Mesenteric fat pad (tissue), 1 donor: ENCODE measurements at places on chromosomes 12 and 14.

GRCh38 chr14:68569970-68570409, 222.9 kb downstream of the ZFP36L1 start:
- no peak for DNase-seq

GRCh38 chr14:77746064-77746702, 14.8 kb downstream of the SNW1 start:
- no peak for DNase-seq

GRCh38 chr14:91392623-91393303, 24.9 kb downstream of the CCDC88C start:
- DNase-seq = no peak

DNA sequence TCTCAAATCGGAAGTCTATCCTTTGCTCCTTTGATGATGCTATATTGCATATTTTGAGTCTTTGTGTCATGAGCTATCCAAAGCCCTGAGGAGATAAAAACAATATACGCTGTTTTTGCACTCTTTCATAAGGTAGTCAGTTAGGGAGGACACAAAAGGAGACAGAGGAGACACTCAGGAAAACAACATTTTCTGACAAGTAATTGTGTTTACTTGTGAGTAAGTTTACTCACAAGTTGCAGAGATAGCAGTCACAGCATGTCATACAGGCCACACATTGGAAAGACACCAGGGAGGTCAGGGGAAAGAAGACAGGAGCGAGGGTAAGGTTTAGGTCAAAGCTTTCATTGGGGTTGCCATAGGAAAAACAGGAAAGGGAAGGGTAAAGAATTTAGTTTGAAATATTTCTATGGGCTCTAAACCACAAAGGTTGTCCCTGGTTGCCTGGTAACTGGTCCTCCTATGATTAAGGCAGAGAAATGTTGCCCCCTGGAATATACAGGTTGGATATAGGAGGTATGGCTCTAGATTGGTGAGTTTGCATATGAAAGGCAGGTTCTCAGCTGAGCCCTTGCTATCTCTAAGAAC, 7.4 kb upstream of the GABARAPL1 start:
- DNase-seq = no peak

GRCh38 chr12:80291108-80291754, 152.8 kb upstream of the PTPRQ start:
- no peak for DNase-seq

DNA sequence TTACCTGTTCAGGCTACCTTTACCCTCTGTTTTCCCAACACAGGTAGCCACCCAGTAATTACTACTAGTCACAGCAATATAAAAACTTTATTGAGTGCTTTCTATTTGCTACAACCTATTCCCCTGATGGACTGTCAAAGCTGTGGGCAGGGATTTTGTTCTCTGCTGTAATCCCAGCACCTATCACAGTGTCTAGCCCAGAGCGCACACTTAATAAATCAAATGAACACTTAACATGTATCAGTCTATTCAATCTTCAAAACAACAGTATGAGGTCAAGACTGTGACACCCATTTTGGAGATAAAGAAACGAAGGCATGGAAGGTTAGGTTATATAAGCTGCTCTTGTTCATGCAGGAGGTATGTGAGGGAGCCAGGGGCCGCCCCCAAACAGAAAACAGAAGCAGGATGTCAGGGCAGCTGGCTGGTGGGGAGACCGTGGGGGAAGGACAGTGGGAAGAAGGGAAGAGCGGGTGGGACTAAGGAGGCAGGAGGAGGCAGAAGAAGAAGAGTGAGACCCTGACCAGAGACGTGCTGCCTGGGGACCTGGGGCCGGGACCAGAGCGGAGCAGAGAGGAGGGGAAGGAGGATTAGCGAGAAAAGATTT, 1.7 kb downstream of the TNFRSF1A start:
- no peak for DNase-seq

GRCh38 chr14:100891501-100892445, 11.7 kb downstream of the RTL1 start:
- DNase-seq = peak; percentile 73

- DNase-seq = no peak
Observed at GRCh38 chr14:43438056-43438455, 1069.0 kb downstream of the FSCB start.

DNA sequence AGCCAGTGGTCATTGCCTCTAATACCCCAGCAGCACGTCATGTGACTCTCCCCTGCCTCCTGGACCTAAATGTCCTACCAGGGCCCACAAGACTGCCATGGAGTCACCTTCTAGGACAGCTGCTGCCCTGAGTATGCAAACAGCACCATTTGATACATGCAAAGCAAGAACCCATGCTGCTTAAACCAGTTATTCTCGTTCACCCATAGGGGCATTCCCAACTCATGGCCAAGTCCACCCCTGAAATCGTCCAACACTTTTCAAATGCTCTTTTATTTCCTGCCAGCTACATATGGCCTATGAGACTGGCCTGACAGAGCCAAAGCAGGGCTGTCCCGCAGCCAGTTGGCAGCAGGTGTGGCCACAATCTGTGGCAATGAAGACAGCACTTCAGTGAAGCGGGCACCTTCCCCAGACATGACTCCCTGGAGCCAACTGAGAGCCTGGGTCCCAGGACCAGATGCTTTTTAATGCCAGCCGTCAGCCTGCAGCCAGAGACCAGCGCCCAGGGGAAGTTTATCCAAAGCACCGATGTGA, 99.9 kb downstream of the BCAT1 start:
- no peak for DNase-seq

DNA sequence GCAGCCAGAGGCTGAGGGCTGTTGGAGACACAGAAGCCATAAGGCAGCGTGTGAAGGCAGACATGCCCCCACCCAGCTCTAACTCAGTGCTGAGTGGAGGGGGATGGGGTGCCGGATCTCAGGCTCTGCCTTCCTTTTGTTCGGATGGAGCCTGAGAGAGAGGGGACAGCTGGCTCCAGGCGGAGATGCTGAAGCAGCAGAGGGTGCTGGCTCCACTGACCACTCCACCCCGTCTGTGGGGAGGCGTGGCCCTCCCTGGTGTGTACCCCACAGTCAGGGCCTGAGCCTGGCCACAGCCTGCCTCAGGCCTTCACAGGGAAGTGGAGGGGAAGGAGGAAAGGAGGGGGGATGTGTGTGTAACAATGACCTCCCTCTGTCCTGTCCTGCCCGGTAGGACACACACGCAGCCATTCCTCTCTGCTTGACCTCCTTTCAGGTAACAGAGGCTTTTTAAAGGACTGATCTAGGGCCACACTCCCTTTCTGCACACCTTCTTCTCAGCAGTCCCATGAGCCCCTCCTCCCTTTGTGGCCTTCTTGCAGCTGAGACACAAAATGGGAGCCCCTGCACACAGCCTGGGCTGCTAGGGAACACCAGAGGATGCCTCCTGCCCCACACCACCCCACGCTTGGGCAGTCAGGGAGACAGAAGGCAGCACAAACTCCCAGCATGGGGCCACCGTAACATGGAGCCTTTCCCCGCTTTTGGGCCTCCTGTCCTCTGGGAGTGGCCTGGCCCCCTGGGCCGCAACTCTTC, 9.6 kb upstream of the ENDOU start:
- no peak for DNase-seq

DNA sequence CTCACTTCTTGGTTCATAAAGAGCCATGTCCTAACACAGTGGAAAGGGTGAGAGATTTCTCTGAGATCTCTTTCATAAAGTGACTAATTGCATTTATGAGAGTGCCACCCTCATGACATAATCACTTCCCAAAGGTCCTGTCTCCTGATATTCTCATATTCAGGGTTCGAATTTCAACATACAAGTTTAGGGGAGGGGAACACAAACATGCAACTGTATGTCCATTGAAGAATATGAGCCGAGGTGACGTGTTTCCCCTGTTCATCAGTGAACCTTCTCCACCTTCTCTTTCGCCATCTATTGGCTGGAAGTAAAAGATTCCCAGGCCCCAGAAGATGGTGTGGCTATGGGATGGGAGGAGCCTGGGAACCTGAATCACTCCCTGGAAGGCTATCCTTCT, 354.2 kb upstream of the ATP2B1 start:
- no peak for DNase-seq

DNA sequence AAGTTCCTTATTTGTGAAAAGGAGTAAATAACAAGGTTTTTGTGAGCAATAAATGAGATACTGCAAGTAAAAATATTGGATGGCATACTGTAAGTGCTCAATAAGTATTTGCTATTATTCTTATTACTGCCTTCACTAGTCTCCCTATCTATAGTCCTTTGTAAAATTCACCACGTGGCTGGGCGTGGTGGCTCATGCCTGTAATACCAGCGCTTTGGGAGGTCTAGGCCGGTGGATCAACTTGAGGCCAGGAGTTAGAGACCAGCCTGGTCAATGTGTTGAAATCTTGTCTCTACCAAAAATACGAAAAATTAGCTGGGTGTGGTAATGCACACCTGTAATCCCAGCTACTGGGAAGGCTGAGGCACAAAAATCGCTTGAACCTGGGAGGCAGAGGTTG, 18.6 kb upstream of the CALM1 start:
- DNase-seq = no peak

- DNase-seq = no peak
Observed at GRCh38 chr12:61414470-61414869, 845.7 kb upstream of the USP15 start.

DNA sequence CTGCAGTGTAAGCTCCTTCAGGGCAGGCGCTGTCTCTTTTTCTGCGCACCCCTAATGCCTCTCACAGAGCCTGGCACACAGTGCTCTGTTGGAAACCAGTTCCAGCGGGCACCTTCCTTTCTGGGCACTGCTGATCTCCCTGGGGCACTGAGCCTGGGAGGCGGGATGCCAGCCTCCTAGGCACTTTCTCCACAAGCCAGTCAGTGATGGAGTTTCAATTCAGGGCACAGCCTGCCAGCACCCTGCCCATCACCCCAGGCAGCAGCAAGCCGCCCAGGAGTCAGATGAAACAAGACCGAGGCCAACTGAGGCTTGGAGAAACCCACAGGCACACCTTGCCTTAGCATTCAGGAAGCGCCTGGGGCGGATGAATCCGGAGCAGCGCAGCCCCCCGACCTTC, 5.7 kb upstream of the CTDSP2 start:
- DNase-seq = no peak

GRCh38 chr12:124397807-124398577, 103.1 kb downstream of the RFLNA start:
- no peak for DNase-seq

DNA sequence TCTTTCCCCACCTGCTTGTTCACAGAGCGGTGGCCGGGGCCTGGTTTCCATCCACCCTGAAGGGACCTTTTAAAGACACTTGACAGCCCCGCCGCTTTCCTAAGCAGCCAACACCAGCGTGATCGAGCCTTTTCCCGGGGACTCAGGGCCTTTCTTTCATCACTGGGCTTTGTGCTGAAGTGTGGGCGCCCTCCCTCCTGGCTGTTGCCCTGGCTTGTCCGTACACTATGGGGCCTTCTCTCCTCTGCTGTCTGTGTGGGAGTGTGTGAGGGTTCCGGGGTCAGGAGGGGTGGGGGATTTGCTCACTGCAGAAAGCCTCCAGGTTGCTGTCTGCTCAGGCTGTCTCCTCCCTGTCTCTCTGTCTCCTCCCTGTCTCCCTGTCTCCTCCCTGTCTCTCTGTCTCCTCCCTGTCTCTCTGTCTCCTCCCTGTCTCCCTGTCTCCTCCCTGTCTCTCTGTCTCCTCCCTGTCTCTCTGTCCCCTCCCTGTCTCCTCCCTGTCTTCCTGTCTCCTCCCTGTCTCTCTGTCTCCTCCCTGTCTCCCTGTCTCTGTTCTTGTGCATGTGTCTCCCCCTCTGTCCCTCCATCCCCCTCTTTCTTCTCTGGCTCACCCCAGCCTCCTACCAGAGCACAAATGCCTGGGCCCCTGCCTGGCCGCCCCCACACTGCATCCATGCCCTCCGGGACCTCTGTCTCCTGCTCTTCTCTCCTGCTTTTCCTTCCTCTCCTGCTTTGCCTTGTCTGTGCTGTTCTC, 64.7 kb downstream of the CCDC92 start:
- no peak for DNase-seq

DNA sequence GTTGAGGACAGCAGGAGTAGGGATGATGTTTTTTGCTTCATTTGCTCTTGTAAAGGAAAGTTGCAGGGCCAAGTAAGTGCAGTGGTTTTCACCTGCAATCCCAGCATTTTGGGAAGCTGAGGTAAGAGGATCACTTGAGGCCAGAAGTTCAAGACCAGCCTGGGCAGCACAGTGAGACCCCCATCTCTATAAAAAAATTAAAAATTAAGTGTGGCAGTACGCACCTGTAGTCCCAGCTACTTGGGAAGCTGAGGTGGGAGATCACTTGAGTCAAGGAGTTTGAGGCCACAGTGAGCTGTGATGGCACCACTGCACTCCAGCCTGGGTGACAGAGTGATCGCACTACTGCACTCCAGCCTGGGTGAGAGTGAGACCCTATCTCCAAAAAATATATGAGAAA, 10.8 kb downstream of the DPF3 start:
- DNase-seq = peak; percentile 53

DNA sequence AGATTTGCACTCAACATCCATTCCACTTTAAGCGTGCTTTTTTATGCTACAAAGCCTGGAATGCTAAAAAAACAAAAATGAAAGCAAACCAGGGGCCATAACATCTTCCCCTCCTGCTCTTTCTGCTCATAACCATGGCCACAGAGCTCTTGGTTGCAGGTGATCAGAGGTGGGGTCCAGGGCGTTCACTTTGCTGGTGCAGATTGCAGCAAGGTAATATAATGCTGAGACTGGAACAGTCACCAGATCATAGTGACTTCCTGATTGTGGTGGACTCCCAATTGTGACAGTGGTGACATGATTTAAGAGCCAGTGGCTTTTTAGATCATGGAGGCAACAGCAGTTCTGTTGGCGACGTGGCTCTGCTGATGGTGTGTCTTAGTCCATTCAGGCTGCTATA, 115.0 kb upstream of the CPM start:
- no peak for DNase-seq

DNA sequence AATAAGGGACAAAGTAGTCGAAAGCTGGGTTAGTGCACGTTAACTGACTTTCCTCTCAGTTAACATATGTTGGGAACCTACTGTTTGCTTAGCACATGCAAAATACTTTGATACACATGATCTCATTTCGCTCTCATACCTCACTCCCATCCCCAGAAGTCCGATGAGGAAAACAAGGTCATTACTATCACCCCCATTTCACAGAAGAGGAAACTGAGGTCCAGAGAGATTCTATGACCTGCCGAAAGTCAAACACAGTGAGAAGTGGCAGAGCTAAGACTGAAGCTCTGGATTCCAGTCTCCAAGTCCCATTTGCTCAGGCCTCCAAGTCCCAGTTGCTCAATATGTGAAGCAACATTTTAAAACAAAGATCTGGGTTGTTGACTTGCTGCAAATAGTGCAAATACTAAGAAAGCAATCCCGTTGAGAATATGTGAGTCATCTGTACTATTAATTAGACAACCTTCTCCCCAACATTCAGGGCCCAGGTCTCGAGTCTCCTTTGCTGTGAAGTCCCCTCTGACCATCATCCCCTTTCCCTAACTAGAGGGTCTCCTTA, 170.6 kb upstream of the PWP1 start:
- no peak for DNase-seq
